Astrocyte of the spinal cord (primary cell): ENCODE measurements at places on chromosomes 12 and 14.
A peak's percentile ranks its signal among the peaks of the same experiment; 100 is the strongest.

DNA sequence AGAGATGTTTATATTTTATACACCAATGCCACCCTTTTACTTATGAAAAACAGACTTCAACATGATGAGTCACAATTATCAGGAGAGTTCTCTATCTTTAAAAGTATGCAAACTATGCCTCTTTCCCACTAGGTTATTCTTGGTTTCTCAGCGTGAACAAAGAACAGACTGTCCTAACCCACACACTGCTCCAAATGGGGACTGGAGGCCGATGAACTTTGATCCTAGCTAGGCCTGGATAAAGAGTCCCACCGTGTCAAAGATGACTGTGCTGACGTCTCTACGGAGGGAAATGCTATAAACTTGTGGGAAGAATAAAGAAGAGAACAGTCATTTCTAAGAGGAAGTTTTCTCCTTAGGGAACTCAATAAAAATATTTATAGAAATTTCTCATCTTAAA lies 160.1 kb downstream of the EPS8 start:
- peak; percentile 99 for DNase-seq

DNA sequence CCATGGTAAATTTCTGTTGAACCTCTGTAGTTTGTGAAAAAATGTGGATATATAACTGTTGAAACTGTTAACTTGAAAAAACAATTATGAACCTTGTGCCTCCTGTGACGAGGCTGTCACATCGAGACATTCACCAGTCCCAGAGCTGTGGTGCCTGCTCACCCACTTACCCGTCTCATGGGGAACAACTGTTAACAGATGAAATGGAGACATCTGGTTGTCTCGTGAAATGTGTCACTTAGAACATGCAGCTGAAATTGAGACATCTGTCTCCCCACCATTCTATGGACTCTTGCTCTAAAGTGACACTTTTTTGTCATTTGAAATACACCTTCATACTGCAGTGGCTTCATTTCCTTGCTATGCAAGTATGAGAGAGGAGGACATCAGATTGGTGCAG lies 240.6 kb downstream of the GXYLT1 start:
- no peak for DNase-seq

DNA sequence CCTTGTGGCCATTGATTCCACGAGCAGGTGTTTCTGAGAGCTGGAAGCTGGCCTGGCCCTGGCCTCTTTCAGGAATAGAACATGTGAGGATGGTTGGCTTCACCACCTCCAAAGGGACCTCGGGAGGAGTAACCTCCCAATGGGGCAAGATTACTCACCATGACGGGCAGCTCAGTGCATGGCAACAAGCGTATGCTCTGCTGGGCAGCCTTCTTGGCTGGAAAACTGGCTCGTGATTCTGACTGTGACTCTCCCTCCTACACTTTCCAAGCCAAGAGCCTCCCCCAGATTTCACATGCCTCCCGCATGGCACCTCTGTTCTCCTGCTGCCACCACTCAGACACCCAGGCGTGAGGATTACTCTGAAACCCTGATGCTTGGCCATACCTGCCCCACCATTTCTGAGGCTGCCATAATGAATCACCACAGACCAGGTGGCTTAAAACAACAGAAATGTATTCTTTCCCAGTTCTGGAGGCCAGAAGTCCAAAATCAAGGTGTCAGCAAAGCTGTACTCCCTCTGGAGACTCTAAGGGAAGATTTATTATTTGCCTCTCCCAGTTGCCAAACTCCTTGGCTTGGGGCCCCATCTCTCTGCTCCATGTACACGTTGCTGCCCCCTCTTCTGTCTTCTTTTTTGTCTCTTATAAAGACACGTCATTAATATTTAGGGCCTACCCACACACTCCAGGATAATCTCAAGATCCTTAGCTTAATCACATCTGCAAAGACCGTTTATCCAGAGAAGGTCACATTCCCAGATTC lies 215.9 kb downstream of the CHST11 start:
- DNase-seq, result peak; percentile 16

GRCh38 chr14:99168330-99168729 lies 103.7 kb downstream of the BCL11B start:
- no peak for DNase-seq

- peak; percentile 17 for DNase-seq
Measured at GRCh38 chr14:71621276-71621675, 311.0 kb upstream of the RGS6 start.

DNA sequence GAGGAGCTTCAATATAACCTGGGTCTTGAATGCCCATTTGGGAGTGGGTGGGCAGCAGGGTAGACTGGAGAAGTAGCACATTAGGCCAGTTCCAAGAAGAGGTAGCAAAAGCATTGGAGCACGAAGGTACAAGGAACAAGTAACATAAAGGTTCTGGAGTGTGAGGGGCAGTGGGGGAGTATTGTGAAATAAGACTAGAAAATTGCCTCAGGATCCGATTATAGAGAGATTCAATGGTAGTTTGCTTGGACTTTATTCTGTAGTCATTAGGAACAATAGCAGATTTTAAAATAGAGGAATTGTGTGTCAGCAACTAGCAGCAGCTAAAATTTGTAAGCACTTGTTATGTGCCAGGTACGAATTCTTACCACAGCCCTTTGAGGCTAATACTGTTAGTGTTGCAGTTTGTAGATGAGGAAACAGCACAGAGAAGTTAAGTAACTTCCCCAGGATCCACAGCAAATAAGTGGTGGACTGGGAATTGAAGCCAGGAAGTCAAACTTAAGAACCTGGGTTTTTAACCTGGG lies 61.8 kb downstream of the PPFIBP1 start:
- DNase-seq, result no peak

GRCh38 chr14:22594156-22594716 lies 3.9 kb upstream of the ABHD4 start:
- no peak for DNase-seq

DNA sequence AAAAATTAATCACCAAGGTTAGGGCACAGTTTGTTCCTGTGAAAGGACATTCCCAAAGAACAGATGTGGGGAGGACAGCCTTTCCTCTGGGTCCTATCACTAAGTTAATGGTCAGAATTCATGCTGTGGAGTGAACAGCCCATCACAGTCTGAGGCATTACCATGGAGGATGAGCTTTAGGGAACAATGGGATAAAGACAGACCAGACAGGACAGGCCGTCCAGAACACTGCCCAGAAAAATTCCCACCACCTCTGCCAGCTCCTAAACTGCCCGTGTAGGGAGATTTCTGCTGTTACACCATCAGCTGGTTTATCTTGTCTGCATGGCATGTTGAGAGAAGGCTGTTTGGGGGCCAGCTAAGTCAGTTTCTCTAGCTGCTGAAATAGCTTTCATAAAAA lies 49.6 kb upstream of the IFNG-AS1 start:
- no peak for DNase-seq

DNA sequence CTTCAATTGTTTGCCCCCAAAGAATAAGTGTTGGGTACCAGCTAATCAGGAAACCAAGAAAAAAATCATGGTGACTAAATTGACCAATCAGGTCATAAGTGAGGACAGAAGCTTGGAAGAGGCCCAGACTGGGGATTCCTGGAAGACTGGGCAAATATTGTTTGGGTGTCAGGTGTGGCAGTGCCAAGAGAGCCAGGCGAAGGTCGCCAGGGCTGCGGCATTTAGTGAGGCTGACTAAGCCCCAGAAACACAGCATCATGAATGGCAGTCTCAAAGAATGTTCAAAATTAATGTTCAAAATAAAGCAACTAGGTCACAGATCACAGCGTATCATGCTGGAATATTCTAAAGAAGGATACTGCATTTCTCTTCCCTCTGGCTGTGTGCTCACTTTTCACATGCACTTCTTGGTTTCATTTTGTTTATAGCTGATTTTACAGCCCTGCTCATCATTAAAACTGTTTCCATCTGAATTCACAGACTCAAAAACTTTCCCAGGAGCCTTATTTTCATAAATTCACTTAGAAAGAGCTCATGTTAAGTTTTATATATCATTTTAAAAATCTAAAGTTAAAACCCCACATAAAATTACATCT lies 85.3 kb upstream of the OVCH1 start:
- no peak for DNase-seq

DNA sequence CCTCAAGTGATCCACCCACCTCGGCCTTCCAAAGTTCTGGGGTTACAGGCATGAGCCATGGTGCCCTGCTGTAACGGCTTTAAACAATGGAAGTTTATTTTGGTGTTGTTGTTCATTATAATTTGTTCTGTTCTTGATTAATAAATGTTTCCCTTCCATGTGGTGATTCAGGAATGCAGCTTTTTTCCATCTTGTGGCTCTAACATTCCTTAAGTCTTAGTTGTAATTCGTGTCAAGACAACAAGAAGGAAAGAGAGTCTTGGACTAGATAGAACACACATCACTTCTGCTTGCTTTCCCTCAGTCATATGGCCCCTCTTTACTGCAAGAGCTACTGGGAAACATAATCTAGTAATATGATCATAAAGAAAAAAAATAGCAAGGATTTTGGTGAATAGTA lies 211.6 kb downstream of the SLC6A15 start:
- peak; percentile 6 for DNase-seq

GRCh38 chr14:70660967-70661893 lies 19.5 kb downstream of the TTC9 start:
- DNase-seq, result no peak

GRCh38 chr14:50521912-50522341 lies 10.4 kb downstream of the MAP4K5 start:
- peak; percentile 73 for DNase-seq

DNA sequence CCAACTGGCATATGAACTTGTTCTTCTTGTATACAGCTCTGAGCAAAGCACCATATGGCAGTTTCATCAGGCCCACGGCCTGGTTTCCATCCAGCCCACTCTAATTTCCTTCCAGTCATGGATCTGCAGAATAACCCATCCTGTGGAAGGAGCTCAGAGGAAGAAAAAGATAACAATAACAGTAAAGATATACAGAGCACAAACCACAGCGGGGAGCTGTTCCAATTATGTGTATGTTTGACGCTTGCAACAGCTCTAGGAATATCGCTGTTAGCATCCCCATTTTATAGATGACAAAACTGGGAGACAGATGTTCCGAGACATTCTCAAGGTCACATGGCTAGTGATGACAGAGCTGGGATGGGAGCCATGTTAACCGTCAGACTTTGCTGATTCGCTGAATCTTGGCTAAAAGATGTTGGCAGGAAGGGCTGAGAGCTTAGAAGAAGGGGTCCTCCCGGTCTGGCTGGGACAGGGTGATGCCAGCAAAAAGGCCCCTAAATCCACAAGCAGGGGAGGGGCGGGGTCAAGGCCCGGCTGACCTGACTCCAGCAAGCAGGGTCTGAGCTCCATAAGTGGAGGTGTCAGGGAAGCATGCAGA lies 34.4 kb upstream of the CIPC start:
- no peak for DNase-seq

DNA sequence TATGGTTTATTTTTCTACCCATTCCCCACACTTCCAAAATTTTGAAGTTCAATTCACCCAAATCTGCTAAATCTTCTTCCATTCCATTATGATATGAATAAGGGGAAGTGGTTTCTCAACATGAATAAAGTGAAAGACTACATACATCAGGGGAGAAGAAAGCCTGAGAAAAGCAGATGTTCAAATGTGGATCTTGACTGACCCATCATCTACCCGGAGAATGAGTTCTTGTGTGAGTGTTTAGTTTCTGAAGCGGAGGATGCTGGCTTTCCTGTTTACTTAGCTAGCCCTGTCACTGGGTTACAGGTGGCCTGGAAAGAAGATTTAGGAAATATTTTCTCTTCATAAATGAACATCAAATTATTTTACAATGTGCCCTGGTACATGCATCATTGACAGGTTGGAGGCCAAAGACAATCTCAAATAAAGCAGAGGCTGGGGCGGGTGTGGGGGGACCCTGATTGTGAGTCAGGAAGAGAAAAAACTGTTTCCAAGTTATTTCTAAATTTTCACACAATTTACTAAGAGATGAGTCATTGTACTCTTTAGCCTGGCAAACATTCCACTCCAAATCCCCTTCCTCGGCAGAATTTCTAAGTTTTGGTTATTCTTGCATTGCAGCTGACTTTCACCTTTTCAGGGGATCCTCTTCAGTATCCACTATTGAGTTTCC lies 135.6 kb downstream of the SLC25A21 start:
- DNase-seq, result peak; percentile 55

DNA sequence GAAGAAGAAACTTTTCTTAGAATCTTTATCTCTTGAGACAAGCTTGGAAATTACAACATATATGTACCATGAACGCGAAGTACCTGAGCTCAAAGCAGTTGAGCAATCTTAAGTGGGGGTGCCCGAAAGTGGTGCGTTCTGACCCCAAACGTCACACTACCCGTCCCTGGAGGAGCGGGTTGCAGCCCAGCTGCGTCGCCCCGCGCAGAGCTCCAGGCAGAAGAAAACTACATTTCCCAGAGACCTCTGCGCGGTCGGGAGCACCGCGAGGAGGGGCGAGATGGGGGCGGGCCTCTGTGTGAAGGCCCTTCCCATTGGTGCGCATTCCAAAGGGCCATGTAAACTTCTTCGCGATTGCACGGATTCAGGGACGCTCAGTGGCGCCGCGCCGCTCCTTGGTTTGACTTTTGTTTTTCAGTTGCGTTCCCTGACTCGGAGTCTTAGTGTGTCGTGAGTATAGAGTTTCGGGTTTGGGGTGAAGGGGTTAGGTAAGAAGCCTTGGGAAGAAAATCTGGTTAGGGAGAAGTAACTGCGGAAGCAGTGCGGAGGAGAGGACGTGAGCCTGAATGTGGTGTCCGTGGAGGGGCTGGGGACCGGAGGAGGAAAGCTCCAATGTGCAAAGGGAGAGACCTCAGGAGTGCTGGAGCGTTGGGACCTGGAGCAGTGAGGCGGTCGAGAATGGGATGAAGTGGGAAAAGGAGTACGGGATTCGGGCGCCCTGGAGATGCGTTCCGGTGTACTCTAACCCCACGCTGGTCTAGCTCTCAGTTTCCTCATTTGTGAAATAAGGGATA lies at the start of gene CCDC77:
Gene CCDC77, plus strand, starts transcription at position 410 of the 794 bp plus-strand sequence. CDS start 7,740 bp downstream, outside the sequence.
- DNase-seq, result peak; percentile 90

DNA sequence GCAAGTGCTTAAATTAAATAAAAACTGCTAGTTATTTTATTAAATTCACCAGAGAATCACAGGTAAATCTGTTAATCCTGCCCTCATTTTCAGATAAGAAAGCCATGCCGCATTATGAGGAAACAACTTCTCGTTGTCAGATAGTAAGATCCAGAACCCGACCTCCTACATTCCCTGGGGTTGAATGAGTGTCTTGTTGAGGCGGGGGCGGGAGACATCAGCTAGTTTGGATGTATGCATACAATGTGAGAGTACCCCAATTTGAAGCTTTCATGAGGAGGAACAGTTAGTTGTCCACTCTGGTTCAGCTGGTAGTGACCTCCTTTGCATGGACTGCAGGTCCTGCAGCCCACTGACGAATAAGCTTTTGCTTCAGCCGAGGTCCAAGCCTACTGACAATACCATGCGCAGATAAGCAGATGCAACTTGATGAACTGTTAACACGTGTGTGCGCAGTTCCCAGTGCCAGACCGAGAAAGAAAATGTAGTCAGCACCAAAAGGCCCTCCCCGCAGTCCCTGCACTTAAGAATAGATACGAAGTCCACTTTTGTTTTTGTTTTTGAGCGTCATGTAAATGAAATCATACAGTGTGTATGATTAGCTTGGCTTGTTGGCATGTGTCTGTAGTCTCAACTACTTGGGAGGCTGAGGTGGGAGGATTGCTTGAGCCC lies 34.9 kb downstream of the EVL start:
- no peak for DNase-seq

- peak; percentile 14 for DNase-seq
Measured at GRCh38 chr12:51635346-51635745, 44.3 kb downstream of the SCN8A start.

- DNase-seq, result no peak
Measured at GRCh38 chr14:21924479-21924878, 250.9 kb upstream of the OR4E1 start.
